ENCODE measurements at places on chromosomes 4 and X. TPM values are rescaled to one million over a fixed set of nuclear protein-coding genes. Genes with fewer than 3 reads are reported as not detected.

The NHS gene
- 4.5 TPM for total RNA-seq

The RPS6KA6 gene
- total RNA-seq: 13.1 TPM

The XAGE2 gene
- not detected for total RNA-seq

The GDI1 gene
- total RNA-seq: 106 TPM

DNA sequence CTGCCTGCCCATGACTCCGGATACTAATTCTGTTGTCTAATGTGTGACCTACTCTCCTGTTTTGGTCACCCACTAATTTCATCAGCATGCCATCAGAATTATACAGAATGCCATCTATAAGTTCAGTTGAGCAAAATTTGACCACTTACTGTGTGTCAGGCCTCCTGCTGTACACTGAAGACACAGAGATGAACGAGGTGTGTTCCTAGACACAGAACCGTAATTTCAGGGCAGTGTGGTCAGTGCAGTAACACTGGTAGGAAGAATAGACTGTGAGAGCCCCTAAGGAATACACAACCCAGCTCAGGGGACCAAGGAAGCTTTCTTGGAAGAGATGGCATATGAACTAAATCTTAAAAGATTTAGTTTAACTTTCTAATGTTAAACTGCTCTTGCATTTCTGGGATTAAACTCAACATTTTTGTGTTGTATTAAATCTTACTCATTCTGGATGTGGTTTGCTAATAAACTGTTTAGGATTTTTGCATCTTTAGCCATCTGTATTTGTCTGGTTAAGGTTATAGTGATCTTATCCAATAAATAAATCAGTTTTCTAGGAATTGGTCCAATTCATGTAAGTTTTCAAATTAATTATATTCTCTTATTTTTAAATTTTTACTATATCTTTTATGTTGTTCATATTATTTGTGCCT is 34.3 kb downstream of the KANTR start:
- no peak for DNase-seq

The ODAM gene
- not detected for total RNA-seq

DNA sequence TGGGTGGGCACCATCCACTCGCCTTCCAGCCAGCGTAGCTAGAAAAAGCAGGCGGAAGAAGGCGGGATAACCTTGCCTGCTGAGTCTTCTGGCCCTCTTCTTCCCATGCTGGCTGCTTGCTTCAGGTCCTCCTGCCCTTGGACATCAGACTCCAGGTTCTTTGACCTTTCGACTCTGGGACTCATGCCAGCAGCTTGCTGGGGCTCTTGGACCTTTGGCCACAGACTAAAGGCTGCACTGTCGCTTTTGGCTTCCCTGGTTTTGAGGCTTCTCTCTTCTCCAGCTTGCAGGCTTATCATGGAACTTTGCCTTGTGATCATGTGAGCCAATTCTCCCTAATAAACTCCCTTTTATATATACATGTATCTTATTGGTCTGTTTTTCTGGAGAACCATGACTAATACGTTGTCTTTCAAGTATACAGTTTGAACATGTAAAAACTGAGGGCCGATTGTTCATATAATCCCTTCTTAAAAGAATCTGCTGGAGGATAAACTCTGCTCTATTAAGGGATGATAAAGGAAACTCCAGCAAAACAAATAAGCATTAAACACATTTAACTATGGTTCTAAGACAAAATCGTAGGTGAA is 116.6 kb upstream of the LCORL start:
- DNase-seq: no peak

The PAGE2 gene
- not detected for total RNA-seq

The CT45A5 gene
- not detected for total RNA-seq

GRCh38 chr4:2305766-2306501 is 44.0 kb upstream of the MXD4 start:
- no peak for DNase-seq

DNA sequence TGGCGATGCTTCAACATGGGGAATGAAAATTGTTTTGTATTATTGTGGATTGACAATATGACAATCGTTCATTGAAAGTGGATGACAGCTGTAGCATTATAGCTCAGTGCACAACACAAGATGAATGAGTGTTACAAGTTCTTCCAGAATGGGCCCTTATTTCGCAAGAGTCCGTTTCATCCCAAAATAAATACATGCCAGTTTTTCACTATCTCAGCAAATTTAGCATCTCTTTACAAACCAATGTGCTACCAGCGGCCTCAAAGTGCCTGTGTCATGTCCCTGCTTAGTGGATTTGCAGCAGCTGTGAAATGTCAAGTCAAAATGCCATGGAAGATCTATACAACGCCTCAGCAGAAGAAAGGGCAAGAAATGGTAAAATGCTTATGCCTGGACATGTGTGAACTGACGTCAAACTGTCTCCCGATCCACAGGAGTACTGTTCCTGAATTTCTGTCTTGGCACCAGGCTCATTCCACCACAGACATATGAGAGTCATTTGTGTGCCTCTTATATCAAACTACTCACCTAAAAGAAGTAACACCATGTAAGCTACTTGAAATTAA is 109.6 kb downstream of the MAML3 start:
- DNase-seq: no peak

- no peak for DNase-seq
These were observed 9.8 kb downstream of the NKX3-2 start for GRCh38 chr4:13534344-13535063.

DNA sequence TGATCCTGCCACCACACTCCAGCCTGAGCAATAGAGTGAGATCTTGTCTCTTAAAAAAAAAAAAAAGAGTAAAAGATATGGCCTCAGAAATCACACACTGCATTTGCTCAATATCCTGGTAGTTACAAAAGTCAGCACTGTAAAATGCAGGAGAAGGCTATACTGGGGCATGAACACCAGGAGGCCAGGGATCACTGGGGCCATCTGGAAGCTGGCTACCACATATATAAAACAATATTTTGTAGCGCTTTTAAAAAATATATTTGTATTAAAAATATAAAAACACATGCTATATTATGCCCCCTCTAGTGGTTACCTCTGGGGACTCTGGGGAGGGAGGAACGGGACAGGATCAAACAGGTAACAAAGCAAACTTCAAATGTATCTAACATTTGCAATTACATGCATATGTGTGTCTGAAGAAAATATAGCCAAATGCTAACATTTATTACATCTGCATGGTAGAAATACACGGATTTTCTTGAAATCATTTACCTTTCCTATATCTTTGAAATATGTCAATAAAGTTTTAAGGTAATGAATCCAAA is 4.0 kb downstream of the C4orf46 start:
- DNase-seq: peak; percentile 33

DNA sequence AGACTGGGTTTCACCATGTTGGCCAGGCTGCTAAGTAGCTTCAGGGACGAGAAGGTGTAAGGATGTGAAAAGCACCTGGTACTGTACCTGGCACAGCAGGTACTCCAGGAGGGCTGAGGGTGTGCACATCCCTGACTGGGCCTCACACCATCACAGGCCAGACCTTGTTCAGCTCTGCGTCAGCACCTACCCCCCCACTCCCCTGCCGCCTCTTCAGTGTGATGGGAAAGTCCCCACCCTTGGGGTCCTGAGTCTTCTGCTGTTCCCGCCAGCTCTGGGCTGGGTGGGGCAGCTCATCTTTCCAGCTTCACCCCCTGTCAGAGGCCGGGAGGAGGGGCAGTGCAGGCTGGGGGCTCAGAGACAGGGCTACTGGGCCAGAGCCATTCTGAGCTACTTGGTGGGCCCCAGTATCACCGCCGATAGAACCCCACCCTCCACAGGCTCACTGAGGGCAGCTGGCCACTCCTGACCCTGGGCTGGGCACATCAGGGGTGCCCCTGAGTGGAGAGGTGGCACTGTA is 6.7 kb upstream of the SH3BP2 start:
- DNase-seq: no peak

The STPG2 gene
- total RNA-seq: 0.18 TPM

The GUCY1B1 gene
- total RNA-seq: 12.7 TPM

DNA sequence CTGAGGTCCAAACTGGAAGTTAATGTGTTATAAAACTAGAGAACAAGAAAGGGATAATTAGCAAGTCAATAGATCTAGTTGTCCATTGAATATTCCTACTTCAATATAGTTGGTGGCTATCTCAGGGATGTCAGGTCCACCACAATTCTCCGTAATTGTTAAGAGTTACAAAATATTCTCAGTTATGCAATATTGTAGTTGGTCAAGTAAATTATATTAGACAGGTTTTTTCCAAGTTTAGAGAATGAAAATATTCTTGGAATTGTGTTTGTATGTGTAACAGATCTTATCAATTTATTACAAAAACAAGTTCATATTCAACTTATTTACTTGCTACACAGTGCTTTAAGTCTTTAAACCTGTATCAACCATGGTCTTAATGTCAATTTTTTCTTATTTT is 547.4 kb downstream of the SPRY1 start:
- no peak for DNase-seq

The AFAP1 gene
- 23.6 TPM for total RNA-seq

The GBA3 gene
- not detected for total RNA-seq

The MAGEB17 gene
- total RNA-seq: 0.63 TPM

The KLKB1 gene
- total RNA-seq: 10.1 TPM

DNA sequence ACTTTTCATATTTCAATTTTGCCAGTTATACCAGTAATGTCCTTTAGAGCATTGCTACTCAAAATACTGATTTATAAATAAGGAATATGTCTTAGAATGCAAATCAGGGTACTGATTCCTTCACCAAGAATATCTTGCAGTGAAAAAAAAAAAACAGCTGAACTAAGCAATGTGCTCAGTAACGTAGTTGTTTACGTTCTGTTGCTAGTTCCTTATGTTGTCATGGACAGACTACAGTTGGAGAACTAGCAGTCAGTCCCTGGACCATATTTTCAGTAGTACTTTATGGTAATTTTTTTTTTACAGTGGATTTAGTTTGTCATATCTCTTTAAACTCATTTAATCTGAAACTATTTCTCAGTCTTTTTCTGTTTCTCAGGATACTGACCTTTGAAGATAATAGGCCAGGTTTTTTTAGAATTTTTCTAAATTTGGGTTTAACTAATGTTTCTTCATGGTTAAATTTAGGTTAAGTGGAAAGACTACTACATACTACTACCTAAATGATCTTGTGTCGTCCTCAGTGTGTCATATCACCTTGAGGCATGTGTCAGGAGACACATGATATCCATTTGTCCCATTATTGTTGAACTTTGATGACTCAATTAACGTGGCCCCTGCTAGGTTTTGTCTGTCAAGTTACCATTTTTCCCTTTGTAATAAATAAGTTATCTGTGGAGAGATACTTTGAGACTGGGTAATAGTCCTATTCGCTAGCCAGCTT is 21.0 kb downstream of the SMARCAD1 start:
- no peak for DNase-seq

The CSN1S1 gene
- total RNA-seq: not detected

The LGI2 gene
- total RNA-seq: 8.3 TPM

The ARMCX4 gene
- 13.9 TPM for total RNA-seq

The FAM9C gene
- total RNA-seq: 0.07 TPM

GRCh38 chr4:154414371-154414770 is 77.2 kb downstream of the DCHS2 start:
- DNase-seq: no peak

Data from WTC11 (cell line).